ENCODE measurements at places on chromosomes 16 and 17. TPM values are rescaled to one million over a fixed set of nuclear protein-coding genes. Genes with fewer than 3 reads are reported as not detected.

MYH11 gene
- not detected for total RNA-seq

CLDN6 gene
- not detected for total RNA-seq

TP53TG3 gene
- not detected for total RNA-seq

KRTAP4-5 gene
- not detected for total RNA-seq

TADA2A gene
- total RNA-seq = 16.9 TPM

SERPINF2 gene
- total RNA-seq = not detected

PRAC1 gene
- not detected for total RNA-seq

CHAD gene
- not detected for total RNA-seq

SLC7A6 gene
- 20.9 TPM for total RNA-seq

CRHR1 gene
- total RNA-seq = not detected

SEPTIN12 gene
- not detected for total RNA-seq

PMFBP1 gene
- total RNA-seq = not detected

NTN1 gene
- 0.11 TPM for total RNA-seq

TTLL6 gene
- not detected for total RNA-seq

SLFN14 gene
- total RNA-seq = not detected

FBXO39 gene
- total RNA-seq = 1.1 TPM

OR1G1 gene
- total RNA-seq = not detected

AIPL1 gene
- total RNA-seq = not detected

LRRC46 gene
- total RNA-seq = not detected

KCTD19 gene
- not detected for total RNA-seq

TBX6 gene
- total RNA-seq = 0.11 TPM

KRTAP9-4 gene
- total RNA-seq = not detected

RNF222 gene
- total RNA-seq = not detected

MAP2K6 gene
- total RNA-seq = under 0.01 TPM

CLEC3A gene
- total RNA-seq = not detected

TNFRSF13B gene
- not detected for total RNA-seq

SEC14L5 gene
- total RNA-seq = not detected
